CD8-positive, alpha-beta T cell (primary cell): ENCODE measurements at places on chromosomes 4 and X.

DNA sequence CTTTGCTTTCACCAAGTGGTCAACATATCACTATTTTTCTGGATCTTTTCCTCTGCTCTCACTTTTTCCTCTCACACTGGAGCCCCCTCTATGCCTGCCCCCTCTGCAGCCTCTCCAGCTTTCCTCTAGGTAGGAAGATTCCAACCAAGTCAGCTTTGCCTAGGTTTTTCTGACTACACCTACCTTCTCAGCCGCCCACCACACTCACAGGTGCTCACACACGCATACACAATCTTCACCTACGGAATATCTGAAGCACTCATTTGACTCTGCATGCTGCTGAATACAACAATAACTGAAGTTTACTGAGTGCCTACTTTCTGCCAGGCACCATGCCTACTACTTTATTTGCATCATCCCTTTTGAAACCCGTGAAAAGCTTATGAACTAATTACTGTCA, 328.0 kb downstream of the PPP3CA start:
- DNase-seq: no peak

GRCh38 chr4:101229116-101229515, 118.2 kb downstream of the PPP3CA start:
- no peak for DNase-seq

GRCh38 chr4:152099555-152099954, 338.7 kb upstream of the GATB start:
- no peak for DNase-seq

- DNase-seq: no peak
Observed at GRCh38 chrX:46733226-46733625, 25.7 kb downstream of the SLC9A7 start.

- no peak for DNase-seq
Observed at GRCh38 chr4:95362906-95363558, 185.7 kb downstream of the UNC5C start.

- no peak for DNase-seq
Observed at GRCh38 chr4:136664988-136665387, 867.3 kb downstream of the PCDH18 start.

DNA sequence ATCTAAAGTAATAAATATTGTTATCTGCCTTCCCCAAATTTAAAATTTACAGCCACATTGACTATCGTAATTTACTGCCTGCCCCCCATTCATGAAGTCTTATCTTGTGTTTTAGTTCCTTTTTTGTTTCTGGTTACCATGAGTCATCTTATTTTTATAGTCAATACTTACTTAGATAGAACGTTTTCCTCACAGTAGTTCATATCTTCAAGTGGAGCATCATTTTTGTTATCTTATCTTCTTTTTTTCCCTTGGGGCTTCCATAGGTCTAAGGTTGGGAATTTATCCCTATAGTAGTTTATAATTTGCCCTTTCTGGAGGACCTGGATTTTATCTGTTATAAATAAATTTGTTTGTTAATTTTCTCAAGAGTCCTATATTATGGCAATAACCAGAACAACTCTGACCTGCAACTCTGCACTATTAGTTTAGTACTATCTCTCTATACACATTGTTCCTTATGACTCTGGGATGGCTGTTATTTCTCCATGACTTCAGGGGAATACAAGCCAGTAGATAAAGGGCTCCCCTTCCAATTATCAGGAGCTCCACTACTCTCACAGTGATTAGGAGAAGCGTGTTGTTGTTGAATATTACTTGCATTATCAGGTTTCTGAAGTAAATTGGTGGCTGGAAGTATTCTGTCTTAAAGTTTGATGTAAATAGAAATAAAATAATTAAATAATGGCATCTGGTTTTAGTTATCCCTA, 330.6 kb downstream of the GALNTL6 start:
- DNase-seq: no peak

DNA sequence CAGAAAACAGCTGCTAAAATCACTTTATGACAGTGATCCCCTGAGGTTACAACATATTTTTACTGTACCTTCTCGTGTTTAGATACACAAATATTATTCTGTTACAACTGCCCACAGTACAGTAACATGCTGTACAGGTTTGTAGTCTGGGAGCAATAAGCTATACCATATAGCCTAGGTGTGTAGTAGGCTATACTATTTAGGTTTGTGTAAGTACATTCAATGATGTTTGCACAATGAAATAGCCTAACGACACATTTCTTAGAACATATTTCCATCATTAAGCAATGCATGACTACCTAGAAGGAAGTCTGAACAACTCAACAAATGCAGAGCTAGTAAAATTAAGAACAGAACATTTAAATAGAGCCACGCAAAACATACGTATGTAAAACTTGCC, 112.7 kb downstream of the ZAR1 start:
- DNase-seq: no peak

GRCh38 chrX:68721991-68722860, 74.8 kb downstream of the STARD8 start:
- DNase-seq: no peak

DNA sequence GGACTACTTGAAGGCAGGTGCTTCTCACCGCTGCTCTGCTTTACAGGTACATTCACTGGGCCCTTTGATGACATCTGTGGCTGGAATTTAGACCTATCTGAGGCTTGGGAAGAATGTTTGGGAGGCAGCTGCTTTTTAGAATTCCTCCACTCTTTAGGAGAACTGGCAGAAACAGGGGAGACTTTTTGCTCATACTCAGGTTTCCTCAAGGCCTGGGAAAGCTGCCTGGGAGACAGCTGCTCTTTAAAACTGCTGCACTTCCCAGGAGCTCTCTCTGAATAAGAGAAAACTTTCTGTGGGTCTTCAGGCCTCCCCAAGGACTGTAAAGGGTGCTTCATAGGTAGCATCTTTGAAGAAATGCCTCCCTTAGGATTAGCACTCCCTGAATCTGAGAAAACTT, 14.3 kb downstream of the CT47C1 start:
- no peak for DNase-seq

DNA sequence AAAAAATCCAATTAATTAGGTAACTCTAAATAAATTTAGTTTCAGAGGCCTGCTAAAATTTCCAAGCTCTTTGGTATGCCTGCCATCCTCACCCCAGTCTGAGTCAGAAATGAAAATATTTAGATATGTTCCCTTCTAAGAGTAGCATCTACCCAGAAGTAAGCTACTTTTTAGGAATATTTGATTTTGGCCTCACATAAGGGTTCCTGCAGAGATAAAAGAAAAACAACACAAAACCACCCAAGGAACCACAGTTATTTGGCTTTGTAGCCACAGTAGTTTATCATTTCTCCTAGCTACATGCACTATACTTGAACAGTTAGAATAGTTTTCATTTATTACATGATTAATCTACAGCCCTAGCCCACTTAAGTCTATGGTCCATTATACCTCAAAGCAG, 192.6 kb upstream of the FAM241A start:
- DNase-seq: no peak

DNA sequence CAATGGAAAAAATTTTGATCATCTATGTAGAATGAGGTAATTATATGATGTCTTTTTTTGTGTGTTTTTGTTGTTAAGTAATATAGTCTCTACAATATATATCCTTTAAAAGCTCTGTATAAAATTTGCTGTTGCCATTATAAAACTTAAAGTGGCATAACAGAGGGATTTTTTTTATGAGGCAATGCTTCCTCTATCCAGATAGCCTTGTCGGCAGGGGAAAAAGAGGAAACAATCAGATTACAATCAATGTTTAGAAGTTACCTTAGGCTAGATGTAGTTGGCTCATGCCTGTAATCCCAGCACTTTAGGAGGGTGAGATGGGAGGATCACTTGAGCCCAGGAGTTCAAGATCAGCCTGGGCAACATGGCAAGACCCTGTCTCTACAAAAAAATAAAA, 86.8 kb downstream of the DIAPH2 start:
- no peak for DNase-seq

- no peak for DNase-seq
Observed at GRCh38 chr4:127048376-127049044, 584.2 kb upstream of the INTU start.

DNA sequence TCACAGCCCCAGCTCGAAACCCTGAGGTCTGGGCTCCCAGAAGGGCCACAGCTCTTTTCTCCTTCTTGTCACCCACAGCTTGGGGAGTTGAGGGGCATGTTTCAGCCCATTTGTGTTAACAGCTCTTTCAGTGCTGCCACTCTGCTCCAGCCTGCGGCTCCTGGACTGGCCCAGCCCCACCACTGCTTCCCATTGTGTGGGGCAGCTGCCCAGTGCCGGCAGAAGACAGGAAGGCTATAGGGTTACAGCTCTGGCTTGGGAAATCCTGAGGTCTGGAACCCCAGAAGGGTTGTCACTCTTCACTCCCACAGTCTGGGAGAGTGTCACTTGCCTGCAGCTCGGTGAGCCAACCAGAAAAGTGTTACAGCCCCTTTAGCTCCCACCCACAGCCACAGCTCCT, 7.0 kb upstream of the HNRNPD start:
- DNase-seq: no peak

DNA sequence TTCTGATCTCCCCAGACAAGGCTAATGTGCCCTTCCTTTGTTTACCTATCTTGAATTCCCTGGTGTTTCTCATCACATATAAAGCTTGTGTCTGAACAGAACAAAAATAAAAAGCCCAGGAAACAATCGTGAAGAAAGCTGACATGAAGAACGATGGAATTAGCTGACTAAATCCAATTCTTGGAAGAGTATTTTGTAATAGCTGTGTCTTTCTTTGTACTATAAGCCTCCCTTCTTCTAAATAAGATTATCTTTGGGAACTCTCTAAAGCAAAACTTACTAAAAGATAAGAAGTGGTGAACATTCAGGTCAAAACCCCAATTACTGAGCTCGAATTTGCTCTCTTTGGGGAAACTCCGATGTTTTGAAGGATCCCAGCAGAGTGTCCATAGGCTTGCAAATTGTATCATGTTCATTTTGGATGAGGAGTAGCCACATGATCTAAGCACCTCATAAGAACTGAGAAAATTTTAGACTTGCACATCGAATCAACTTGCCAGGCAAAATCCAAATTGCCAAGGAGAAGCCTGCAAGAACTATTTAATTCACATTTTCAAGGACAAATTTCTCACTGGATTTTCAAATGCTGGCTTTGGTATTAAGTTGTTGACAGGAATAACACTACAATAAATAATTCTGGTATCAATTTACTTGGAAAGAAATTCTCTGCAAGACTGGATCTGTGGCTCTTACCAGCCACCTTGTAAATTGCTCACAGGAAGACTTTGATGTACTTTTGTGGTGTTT, 106.2 kb downstream of the LNX1 start:
- DNase-seq: no peak

DNA sequence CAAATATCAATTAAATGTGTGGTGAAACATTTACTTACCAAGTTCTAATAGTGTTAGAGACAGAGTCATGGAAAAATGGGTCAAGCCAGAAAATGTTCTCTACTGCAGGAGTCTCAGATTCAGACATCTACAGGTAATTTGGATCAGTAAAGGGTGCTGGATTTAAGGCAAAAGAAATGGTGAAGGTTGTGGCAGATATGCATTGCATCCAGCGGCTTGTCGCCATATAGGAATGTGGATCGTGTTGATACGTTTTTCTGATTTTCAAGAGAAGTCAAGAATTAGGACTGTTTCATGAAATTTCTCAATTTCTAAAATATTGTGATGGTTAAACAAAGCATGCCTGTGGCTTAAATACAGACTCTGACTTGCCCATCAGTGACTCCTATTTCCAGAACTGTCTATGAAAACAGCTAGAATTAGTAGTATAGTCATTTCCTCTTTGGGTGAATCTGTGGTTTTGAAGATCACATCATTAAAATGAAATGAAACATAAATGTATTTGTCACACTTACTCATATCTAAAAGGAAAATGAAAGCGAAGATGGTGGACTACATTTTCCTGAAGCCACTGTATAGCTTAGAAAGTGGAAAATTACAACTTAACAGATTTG, 110.1 kb upstream of the VEGFC start:
- no peak for DNase-seq

- no peak for DNase-seq
Observed at GRCh38 chr4:122661176-122662160, 40.6 kb upstream of the IL21 start.
